ENCODE measurements at places on chromosomes 11 and 22.

GRCh38 chr11:36060926-36061325, 117.1 kb downstream of the LDLRAD3 start:
- no peak for DNase-seq

- no peak for DNase-seq
Measured at GRCh38 chr11:82858556-82859091, 41.6 kb downstream of the PRCP start.

- no peak for DNase-seq
Measured at GRCh38 chr11:8070417-8071115, 10.4 kb upstream of the TUB start.

- no peak for DNase-seq
Measured at GRCh38 chr11:118320515-118320914, 16.0 kb downstream of the CD3E start.

DNA sequence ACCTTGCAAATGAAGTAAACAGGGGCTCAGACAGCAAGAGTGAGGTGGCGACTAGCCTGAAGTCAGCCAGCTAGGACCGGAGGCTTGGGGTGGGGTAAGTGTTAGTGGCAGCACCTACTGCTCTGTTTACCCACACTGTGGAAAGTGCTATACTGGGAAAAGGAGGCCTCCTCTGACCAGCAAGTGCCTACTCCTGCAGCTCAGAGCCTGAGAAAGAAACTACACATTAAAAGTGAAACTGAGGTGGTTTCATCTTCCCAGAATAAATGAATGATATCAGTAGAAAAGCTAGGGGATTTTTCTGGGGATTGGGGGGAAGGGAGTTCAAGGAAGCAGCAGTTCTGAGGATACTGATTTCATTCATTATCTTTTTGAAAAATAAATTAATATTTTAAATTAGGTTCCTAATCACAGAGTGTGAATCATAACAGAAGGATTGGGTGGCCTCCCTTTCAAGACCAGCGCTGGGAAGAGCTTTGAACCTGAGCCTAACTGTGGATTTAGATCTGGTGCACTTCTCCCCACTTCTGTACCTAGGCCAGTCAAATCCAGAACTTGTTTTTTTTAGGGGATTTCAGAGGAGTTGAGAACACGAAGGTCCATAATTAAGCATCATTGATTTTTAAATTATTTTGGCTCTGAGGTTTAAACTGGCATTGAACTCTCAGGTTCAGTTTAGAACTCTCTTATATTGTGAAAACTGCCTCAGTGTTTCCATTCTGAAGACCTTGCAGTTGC, 48.1 kb upstream of the GRAMD1B start:
- DNase-seq: peak; percentile 73

DNA sequence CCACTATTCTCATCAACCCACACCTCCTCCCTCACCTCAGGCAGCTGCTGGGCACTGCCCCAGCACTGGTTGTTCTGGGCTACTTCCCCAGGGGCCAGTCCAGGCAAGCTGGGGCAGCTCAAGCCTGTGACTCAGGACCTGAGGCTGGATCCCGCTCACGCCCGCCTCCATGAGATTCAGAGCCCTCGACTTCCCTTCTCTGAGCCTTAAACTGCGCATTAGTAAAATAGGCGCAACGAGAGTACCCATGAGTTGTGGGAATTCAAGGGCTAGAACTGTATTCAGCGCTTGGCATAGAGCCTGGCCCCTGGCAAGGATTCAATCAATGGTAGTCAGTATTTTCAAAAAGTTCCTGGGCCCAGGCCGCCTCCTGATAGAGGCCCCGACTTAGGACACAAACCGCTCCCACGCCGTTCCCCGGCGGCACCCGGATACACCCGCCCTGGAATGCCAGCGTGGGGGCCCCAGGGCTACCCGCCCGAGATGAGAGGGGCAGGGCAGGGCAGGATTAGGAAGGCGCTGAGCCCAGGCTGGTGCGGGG, 723 bp upstream of the CD82 start:
- DNase-seq: no peak

DNA sequence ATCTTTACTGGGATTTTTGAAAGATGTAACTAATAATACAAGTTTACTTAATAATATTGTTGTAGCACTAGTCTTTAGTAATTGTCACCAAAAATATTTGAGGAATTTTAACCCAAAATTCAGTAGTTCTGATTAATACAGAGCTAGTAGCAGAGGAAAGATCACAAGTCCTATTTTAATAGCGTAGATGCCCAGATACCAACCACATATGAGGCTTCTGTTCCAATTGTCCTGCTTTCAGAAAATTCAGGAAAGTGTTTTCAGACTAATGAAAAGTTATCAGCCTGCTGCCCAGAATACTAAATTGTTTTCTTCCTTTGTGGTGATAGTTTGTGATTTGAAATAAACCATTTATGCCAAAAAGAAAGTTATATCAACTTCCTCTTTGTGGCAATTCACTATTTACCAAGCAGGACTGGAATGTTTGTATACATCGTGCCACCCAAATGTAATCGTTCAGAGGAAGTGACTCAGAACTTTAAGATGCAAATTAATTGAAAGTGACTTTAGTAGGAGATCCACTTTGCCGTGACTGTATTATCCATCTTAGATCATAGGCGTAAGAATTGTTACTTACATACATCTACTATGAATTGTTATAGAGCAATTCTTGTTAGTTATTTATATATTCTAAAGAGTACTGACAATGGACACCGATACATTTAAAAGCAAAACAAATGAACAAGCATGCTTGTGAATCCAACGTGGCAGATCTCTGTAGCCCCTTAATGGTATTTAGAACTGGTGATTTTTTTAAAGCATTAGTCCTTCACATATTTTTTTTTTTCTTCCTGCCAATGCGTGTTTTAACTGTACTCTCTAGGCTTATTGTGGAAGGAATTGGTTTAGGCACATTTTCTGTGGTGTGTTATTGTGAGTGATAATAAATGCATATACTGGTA, 231.0 kb downstream of the DDX10 start:
- no peak for DNase-seq

DNA sequence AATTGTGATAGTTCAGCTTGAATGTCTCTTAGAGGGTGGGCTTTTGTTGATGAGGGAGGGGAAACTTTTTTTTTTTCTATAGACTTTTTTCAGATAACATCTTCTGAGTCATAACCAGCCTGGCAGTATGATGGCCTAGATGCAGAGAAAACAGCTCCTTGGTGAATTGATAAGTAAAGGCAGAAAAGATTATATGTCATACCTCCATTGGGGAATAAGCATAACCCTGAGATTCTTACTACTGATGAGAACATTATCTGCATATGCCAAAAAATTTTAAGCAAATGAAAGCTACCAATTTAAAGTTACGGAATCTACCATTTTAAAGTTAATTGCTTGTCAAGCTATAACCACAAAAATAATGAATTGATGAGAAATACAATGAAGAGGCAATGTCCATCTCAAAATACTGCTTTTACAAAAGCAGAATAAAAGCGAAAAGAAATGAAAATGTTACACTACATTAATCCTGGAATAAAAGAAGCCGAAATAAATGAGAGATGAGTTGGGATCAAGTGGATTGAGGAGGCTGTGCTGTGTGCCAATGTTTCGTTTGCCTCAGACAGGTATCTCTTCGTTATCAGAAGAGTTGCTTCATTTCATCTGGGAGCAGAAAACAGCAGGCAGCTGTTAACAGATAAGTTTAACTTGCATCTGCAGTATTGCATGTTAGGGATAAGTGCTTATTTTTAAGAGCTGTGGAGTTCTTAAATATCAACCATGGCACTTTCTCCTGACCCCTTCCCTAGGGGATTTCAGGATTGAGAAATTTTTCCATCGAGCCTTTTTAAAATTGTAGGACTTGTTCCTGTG, 3.9 kb downstream of the MALAT1 start:
- no peak for DNase-seq

GRCh38 chr22:21797444-21798221, 62.0 kb upstream of the YPEL1 start:
- no peak for DNase-seq

DNA sequence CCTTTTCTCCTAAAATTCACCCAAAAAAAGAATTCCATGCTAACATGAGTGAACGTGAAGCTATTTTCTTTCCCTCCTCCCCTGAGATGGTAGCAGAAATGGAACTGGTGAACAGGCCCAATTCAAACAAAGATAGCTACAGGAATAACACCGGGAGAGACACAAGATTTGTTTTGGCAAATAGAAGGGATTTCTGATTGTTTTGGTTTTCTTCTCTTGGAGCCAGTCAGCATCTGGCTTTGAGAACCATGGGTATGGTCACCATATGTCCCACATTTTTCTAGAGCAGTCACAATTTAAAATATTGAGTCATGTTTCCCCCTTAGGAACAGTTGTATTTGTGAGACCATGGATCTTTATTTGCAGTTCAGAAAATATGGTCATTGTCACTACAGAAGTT, 214.1 kb downstream of the FAM76B start:
- DNase-seq: no peak

Measured in activated T-cell treated with anti-CD3 and anti-CD28 coated beads, Interleukin-2, amount 50 U/mL, for 48 hours (primary cell).